ENCODE measurements at places on chromosomes 6 and 20.
A peak's percentile ranks its signal among the peaks of the same experiment; 100 is the strongest.

- no peak for DNase-seq
These were observed 116.5 kb downstream of the CD24 start for GRCh38 chr6:106857771-106858652.

DNA sequence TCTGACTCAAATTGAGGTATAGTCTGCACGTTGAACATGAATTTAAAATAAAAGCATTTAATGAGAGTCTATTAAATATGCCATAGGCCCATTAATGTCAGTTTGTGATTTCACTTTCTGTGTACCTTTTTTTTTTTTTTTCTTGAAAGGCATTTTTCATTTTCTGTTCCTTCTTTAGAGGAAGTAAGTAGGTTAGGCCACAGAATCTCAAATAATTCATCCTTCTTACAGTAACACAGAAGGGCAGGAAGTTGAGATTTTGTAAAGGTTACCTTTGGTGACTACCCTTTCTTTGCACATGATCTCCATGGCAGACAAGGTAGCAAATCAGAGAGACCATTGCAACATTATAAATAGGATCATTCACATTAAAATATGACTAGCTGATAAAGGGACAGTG is 9.6 kb downstream of the L3MBTL3 start:
- DNase-seq: no peak

DNA sequence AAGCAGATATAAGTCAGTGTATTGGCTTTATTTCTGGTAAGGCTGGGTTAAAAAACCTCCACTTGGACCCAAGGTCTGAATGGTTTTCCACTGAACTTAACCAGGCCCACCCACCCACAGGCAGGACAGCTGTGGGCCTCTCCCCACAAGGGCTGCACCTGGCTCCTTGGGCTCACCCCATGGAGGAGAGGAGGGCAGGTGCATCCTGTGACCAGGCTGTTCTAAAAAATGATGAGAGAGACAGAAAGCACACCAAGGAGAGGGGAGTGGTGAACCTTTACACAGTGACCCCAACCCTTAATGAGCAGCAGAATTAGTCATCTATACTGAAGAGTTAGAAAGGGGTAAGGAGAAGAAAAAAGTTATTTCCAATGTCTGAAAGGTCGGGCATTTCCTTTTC is 34.5 kb upstream of the DUSP22 start:
- DNase-seq: no peak

DNA sequence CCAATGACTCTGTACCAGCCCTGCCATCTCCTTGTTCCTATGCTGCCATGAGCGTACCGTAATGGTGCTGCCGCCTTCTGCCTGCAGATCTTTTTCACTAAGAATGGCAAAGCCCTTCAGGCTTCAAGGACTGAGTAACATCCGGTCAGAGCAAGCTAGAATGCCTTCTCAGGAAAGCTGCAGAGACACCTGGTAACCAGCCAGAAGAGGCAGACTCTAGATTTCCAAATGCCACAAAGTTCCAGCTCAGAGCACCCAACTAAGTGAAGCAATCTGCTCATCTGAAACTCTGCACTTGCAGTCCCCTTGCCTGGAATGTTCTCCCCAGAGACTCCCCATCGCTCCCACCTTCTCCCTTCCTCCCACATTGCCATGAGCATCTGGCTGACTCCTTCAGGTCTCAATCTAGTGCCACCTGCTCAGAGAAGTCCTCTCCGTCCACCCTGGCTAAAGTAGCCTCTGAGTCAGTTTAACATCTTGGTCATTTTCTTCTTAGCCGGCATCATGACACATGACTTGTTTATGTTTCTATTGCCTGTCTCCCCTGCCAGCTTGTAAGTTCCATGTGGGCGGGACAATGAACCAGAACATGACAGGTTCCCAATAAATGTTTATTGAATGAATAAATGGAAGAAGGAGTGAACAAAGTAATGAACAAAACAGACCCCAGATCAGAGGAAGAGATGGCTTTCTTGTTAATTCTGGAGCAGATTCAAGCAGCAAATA is 6.9 kb upstream of the OCSTAMP start:
- no peak for DNase-seq

DNA sequence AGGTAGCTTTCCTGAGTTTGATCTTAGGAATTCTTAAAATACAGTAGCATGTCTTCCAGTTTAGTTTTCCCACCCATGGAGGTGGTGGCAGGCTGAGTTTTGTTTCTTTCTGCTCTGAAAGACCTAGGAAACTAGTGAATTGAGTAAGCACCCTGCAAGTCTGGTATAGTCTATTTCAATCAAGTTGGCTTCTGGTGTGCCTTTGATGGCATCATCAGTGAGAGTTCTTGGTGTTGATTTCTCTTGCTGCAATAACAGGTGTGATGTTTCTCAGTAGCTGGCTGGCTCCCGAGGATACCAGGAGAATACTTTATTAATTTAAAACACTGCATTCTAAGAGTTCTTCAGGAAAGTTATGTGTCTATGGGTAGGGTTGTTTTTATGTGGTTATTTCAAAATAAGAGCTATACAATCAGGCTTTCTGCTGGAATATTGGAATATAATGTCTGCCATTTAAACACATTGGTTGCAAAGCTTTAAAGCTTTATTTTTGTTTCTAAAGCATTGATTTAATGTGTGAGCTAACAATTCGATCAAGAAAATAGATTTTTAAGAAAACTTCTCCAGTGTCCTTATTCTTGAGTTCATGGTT is 19.0 kb downstream of the VAPB start:
- DNase-seq: no peak

- no peak for DNase-seq
These were observed 2.4 kb upstream of the SNAP25 start for GRCh38 chr20:10216146-10216791.

DNA sequence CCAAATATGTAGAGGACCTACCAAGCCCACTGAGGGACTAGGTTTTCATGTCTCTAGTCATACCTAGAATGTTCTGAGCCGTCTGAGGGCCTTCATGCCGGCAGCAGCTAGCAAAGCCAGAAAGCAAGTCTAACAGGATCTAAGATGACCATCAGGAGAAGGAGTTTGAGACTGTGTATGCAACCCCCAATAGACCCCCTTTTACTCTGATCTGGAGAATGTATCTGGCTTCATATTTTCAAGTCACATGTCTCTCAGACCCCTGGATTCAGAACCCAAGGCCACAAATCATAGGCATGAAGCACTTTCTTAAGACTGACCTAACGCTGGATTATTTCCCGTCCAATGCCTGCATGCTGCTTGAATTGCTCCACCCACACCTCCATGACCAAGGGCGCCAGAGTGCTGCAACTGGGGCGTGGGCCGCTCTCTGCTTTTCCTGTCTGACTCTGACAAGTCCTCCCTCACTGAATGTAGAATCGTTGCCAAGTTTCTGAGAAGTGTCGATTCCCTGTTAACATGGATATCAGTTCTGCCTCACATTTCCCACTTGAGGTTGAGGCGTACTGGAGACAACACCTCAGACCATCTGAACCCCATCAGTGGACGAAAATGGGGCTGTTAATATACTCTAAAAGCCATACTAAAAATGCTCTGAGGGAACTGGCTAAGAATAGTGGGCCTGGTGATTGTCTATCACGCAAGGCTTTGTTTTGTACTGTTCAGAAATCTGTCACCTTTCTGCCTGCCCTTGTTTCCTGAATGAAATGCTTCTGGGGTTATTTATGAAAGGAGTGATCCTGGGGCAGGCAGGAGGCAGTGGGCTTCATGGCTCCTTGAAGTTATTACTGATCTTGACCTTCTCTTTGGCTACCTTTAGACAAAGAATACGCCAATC is 23.9 kb upstream of the ASXL1 start:
- peak; percentile 48 for DNase-seq

DNA sequence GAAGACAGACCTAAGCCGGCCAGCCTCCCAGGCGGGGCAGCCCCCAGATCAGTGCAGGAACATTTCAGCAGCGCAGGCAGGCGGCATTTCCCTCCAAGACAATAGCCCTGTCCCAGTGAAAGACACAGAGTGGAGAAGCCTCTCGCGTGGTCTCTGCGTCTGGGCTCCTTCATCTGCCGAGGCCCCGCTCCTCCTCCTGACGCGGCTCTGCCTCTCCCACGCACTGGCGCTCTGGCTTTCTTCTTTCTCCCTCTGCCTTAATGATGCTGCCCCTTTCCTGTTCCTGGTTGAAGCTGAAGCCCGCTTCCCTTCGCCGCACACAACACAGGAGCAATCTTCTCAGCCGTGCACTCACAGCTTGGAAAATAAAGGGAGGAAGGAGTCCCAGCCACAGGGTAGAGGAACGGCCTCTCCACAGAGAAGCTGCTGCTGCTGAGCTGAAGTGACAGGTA is 347.5 kb downstream of the CDH4 start:
- no peak for DNase-seq

DNA sequence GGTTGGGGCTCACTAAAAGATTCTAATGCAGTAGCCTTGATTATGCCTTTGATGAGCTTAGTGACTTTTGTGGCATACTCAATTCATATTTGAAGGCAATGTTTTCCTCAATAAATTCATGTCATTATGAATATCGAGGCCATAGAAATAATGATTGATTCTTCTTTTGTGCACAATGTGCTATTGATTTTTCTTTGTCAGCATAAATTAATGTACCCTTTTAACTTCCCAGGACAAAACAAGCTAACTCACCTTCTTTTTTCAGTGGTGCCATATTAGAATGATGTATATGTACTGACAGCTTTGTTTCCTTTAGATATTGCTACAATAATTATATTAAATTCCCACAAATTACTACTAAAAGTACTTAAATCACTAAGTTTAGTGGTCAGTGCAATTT is 484.3 kb upstream of the HS3ST5 start:
- DNase-seq: no peak

DNA sequence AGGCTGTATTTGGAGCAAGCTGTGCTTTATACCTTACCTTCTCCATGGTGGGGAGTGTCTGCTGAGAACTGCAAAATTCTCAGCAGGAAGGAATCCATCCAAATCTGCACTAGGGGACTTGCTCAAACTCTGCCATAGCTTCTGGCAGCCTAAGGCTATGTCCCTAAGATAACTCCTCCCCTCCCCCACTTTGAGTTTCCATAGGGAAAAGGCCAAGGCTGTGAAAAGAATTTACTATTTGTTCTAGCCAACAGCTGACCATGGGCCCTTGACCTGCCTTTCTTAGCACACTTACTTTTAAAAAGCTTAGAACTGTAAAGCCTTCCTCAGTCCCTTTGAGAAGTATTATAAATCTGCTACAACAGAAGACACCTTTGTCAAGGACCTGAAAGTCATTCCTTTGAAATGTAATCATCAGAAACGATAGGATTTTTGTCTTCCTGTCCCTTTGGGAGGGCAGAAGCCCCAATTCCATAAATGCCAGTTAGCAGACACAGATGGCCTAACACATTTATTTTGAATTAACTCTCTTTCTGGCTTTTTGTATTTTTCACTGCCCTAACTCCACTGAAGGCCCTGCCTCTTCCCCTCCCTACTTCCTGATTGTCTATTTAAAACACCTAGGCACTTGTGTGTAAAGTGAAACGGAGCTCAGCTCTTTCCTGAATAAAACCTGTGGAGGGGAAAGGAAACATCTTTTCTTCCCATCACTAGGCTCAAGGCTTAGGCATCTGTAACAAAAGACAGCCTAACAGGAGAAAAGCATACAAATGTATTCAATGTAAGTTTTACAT is 157.1 kb downstream of the AKAP7 start:
- no peak for DNase-seq

- no peak for DNase-seq
These were observed 75.0 kb downstream of the ISM1 start for GRCh38 chr20:13296070-13296469.

- no peak for DNase-seq
These were observed 54.8 kb downstream of the NFATC2 start for GRCh38 chr20:51487565-51488268.

GRCh38 chr6:85322446-85323105 is 127.3 kb upstream of the NT5E start:
- DNase-seq: no peak

DNA sequence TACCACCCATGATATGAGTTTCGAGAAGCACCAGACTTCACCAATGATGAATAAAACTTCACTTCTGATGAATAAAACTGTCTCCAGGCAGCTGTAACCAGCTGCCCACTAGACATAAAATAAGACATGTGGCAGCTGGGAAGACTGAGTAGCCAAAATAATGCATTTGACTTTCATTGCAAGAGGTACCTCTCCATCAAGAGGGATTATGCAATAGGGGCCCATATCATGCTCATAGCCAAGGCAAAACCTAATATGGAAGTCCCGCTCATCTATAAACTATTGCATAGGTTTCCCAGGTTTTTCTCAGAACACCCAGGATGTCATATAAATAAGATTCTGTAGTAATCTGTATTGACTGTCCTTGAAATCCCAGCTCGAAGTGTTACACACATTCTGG is 155.5 kb downstream of the SIM1 start:
- DNase-seq: no peak

DNA sequence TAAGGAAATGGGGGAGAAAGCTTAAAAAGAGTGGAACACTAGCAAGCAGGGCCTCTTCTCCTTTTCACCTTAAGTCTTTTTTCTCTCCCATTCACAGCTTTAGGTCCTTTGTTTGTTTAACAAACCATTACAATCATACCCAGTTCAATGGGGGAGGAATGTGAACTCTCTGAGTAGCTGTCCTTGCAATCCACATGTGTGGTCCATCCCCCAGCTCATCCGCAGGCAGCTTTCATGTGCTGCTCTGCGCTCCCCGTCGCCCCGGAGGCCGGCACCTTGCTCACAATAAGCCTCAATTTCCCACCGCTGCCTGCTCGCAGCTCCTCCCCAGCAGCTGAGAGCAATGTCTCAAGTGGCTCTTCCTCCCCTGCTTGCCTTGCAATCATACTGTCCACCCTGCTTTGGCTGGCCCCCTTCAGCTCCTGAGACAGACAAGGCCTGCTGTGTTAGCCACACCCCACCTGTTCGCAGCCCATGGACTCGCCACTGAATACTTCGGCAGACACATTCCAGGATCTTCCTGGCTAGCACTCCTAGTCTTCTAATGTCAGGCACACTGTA is 49.1 kb downstream of the PLAGL1 start:
- DNase-seq: no peak

GRCh38 chr20:11221046-11221445 is 547.2 kb upstream of the JAG1 start:
- no peak for DNase-seq

- no peak for DNase-seq
These were observed 312.2 kb downstream of the LAMA2 start for GRCh38 chr6:129195161-129195560.

GRCh38 chr6:21873562-21873961 is 280.0 kb downstream of the SOX4 start:
- no peak for DNase-seq

- no peak for DNase-seq
These were observed 325.5 kb upstream of the IMPG1 start for GRCh38 chr6:76397966-76398365.

DNA sequence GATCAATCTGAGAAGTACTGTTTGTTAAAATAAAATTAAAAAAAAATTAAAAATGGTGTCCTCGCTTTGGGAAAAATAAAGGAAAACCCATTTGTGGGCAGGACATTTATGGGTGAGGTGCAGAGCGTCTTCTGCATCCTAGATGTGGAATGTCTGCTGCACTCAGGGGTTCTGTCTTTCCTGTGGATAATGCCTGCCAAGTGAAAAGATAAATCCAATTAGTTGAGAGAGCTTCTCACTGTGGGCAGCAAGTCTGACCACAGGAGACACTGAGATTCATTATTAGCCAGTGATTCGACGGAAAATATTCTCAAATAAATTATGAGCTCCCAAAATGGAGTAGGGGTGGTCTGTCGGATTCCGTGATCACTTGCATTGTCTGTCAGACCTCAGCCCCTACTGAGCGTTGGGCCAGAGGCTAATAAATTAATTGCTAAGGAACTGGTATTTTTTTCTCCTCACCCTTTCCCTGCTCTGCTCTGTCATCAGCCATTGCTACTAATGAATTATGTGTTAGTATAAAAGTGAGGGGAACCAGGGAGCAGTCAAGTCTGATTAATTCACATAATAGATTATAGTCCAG is 10.0 kb downstream of the GMPR start:
- DNase-seq: no peak

- DNase-seq: no peak
These were observed 286.3 kb downstream of the BTBD3 start for GRCh38 chr20:12203981-12204380.
